ENCODE measurements at places on chromosomes 13 and 19. TPM values are rescaled to one million over a fixed set of nuclear protein-coding genes. Genes with fewer than 3 reads are reported as not detected.

Gene SERPINE3
- not detected for total RNA-seq

- H3K27me3 ChIP-seq: peaks cover 17% of the 10 kb centered on the region
These were observed 81.6 kb upstream of the TM9SF2 start for GRCh38 chr13:99419591-99420243.

Gene ZNF431
- total RNA-seq: 22.7 TPM

GRCh38 chr19:54431255-54431838 is 16.1 kb downstream of the TTYH1 start:
- H3K27ac ChIP-seq: no peak overlapping the region
- H3K27me3 ChIP-seq: no peaks in the 10 kb centered on the region
- H3K4me3 ChIP-seq: no peak overlapping the region
- no peaks in the 10 kb centered on the region for H3K36me3 ChIP-seq

DNA sequence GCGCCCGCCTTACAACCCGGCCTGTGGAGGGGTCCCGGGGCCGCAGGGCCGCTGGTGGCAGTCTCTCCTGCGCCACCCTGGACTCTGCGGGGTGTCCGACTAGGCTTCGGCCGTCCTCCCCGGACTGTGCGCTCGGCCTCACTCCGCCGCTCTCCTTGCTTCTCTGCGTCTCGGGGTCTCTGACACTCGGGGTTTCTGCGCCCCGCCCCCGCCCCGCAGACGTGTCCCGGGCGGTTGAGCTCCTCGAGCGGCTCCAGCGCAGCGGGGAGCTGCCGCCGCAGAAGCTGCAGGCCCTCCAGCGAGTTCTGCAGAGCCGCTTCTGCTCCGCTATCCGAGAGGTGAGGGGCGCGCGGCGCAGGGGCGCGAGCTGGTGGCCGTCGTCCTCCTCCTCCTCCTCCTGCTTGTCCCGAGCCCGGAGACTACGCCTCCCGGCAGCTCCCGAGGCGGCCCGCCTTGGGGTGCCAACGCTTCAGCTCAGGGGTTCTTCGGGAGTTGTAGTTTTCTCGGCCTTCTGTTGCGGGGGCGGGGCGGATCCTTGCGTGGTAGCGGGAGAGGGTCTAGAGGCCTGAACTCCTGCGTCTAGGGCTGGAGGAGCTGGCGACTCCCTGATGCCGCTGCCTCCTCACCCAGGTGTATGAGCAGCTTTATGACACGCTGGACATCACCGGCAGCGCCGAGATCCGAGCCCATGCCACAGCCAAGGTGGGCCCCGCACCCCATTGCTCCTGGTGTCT is 627 bp downstream of the LIN7B start:
- peak overlapping the region; percentile 70 for H3K4me3 ChIP-seq
- H3K27ac ChIP-seq: no peak overlapping the region
- H3K4me1 ChIP-seq: peaks cover 24% of the 10 kb centered on the region
- peak; percentile 18 for DNase-seq

Gene PALM3
- 1.6 TPM for total RNA-seq

Gene CCDC70
- not detected for total RNA-seq

GRCh38 chr13:95160112-95160906 is 140.9 kb downstream of the ABCC4 start:
- H3K4me1 ChIP-seq: no peaks in the 10 kb centered on the region
- H3K36me3 ChIP-seq: no peaks in the 10 kb centered on the region
- no peak overlapping the region for H3K27ac ChIP-seq
- DNase-seq: peak; percentile 52

GRCh38 chr19:45249261-45250033 is 1.6 kb upstream of the MARK4 start:
- no peak for DNase-seq
- H3K27me3 ChIP-seq: peaks cover 3% of the 10 kb centered on the region

DNA sequence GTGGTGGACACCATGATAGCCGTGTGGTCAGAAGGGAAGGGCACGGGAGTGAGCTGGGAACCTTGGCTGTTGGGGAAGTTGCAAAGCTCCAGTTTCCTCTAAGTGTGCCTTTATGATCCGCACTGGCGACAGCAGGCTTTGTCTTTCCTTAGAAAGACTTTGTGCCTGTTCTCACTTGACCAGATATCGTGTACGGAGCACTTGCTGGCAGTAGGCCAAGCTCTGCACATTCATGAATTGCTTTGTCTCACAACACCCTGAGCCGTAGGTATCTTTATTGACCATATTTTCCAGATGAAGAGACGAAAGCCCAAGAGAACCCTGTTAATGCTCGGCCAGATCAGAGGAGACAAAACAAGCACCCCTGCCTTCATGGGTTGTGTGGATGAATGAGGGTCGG is 15.1 kb downstream of the CUL4A start:
- H3K4me3 ChIP-seq: no peak overlapping the region
- no peak overlapping the region for H3K27ac ChIP-seq
- no peaks in the 10 kb centered on the region for H3K27me3 ChIP-seq

DNA sequence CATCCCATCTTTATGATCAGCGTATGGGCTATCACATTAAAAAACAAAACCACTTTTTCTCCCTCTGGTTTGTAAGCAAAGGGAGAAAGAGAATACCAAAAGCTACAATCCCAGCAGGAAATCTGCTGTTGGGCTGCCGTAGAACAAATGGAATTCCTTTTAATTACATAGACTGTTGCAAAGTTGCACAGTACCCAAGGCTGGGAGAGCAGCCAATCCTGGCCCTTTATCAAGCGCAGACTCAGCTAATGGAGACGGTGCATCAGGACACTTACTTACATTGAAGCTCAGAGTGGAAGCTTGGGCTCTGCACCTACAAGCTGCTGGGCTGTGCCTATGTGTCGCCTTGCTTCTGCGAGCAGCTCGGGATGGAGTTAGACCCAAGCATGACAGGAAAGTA is 15.2 kb downstream of the CCNA1 start:
- no peaks in the 10 kb centered on the region for H3K27me3 ChIP-seq
- peak; percentile 20 for DNase-seq
- H3K27ac ChIP-seq: no peak overlapping the region
- no peaks in the 10 kb centered on the region for H3K4me1 ChIP-seq
- H3K36me3 ChIP-seq: no peaks in the 10 kb centered on the region
- H3K4me3 ChIP-seq: no peak overlapping the region

DNA sequence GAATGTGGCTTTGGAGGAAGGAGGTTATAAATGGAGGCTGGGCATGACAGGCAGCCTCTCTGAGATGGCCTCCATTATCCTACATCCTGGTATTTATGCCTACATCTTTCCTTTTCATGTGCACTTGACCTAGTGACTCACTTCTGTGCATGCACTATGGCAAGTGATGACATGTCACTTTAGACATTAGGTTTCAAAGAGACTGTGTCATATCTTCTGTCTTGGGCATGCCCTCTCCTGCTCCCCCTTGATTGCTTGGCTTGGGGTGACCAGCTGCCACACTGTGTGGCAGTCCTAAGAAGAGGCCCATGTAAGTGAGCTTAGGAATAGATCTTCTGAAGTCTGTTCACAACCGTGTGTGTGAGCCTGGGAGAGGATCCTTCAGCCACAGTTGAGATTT is 472.8 kb downstream of the FGF9 start:
- no peak overlapping the region for H3K4me3 ChIP-seq
- H3K27ac ChIP-seq: no peak overlapping the region
- H3K4me1 ChIP-seq: no peaks in the 10 kb centered on the region
- no peaks in the 10 kb centered on the region for H3K27me3 ChIP-seq
- no peak for DNase-seq
- no peaks in the 10 kb centered on the region for H3K36me3 ChIP-seq

GRCh38 chr13:27018882-27019281 is 152.7 kb downstream of the USP12 start:
- no peak overlapping the region for H3K27ac ChIP-seq
- DNase-seq: no peak
- H3K4me3 ChIP-seq: no peak overlapping the region
- no peaks in the 10 kb centered on the region for H3K27me3 ChIP-seq
- peaks cover 15% of the 10 kb centered on the region for H3K4me1 ChIP-seq

Gene MAP2K2
- 184 TPM for total RNA-seq

DNA sequence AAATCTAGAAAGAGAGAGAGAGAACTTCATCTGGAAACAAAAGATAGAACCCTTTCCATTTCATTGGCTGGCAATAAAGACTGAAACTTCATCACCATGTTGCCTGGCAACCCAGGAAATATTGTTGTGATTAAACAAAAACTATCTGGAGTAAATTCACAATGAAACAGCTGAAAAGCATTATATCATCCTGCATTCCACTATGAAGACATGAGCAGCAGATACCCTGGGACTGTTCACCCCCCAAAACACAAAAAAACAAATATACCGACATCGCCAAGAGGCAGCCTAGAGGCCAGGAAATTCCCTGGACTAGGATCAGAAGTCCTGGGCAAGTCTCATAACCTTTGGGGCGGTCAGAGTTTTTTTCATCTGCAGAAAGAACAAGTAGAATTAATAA is 158.3 kb downstream of the FOXO1 start:
- H3K27ac ChIP-seq: peak overlapping the region; percentile 74
- no peaks in the 10 kb centered on the region for H3K27me3 ChIP-seq
- DNase-seq: peak; percentile 78
- H3K4me3 ChIP-seq: no peak overlapping the region
- H3K36me3 ChIP-seq: no peaks in the 10 kb centered on the region

- H3K36me3 ChIP-seq: no peaks in the 10 kb centered on the region
- H3K27ac ChIP-seq: no peak overlapping the region
- H3K4me3 ChIP-seq: no peak overlapping the region
- H3K4me1 ChIP-seq: no peaks in the 10 kb centered on the region
- no peak for DNase-seq
- H3K27me3 ChIP-seq: peaks cover 2% of the 10 kb centered on the region
These were observed 16.8 kb downstream of the CLEC11A start for GRCh38 chr19:50739914-50740426.

- no peaks in the 10 kb centered on the region for H3K36me3 ChIP-seq
- H3K4me1 ChIP-seq: no peaks in the 10 kb centered on the region
- no peak overlapping the region for H3K4me3 ChIP-seq
- DNase-seq: no peak
These were observed 9.7 kb downstream of the GPR42 start for GRCh38 chr19:35380450-35381124.

DNA sequence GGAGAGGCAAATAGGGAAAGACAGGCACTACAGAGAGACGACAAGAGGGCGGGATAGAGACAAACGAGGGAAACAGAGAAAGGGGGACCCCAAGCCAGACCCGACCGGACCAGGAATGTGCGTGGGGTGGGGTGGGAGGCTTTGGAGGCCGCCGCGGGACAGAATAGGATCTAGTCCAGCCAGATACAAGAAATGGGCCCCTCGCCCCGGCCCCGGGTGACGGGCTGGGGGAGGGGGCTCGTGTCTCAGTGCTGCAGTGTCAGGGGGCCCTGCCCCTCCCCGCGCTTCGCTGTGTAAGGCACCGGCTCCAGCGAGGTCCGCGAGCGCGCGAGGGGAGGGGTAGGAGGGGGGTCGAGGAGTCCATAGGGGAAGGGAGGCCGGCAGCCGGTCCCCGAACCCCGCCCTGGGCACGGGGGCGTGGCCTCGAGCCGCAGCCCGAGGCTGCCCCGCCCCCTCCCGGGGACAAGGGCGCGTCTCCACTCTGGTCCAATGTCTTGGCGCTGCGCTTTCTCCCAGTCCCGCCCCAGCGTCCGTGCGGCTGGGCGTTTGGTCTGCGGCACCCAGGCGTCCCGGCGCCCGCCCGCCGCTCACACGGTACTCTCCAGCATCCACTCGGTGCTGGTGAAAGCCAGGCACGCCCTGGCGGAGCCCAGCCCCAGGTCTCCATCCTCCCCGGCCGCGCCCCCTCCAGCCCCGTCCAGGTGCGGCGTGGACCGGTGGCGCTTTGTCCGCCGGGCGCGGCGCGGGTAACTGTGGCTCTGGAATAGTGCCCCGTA is 11.0 kb downstream of the IFNL1 start:
- no peak overlapping the region for H3K27ac ChIP-seq
- DNase-seq: no peak
- H3K27me3 ChIP-seq: peaks cover 56% of the 10 kb centered on the region

Gene PDX1
- total RNA-seq: not detected

DNA sequence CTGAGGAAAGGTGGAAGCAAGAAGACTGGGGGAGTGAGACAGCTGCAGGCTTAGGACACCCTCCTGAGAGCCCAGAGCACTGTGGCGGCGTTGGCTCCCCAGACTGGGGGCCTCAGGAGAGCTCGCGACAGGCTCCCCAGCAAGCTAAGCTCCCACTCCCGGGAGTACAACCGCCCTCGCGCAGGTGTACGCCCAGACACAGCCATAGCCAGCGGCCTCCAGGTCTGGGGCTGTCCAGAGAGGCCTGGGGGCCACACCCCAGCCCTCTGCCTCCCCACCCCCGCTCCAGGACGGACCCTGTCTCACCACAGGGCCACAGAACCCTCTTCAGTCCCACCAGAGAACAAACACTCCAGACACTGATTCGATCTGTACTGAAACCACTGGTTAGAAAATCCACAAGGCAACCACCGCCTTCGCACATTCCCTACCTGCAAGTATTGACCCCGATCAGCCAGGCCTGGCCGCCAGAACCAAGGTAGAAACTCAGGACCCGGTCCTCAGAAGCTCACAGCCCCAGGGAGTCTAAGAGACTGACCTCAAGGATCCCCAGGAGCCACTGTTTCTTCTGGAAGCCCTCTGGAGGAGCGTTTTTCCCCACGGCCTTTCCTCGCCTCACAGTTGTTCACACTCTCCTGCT is 16.3 kb downstream of the ZIC5 start:
- DNase-seq: no peak
- no peak overlapping the region for H3K4me3 ChIP-seq
- peaks cover 66% of the 10 kb centered on the region for H3K27me3 ChIP-seq
- H3K27ac ChIP-seq: no peak overlapping the region
- no peaks in the 10 kb centered on the region for H3K36me3 ChIP-seq

Gene TMEM238
- 2.1 TPM for total RNA-seq

Gene FXYD1
- 1.1 TPM for total RNA-seq

GRCh38 chr13:93552596-93552995 is 326.0 kb downstream of the GPC6 start:
- H3K4me1 ChIP-seq: no peaks in the 10 kb centered on the region
- no peaks in the 10 kb centered on the region for H3K27me3 ChIP-seq

GRCh38 chr19:17953316-17953801 is 13.5 kb upstream of the KCNN1 start:
- no peak for DNase-seq
- H3K4me3 ChIP-seq: no peak overlapping the region
- peaks cover 65% of the 10 kb centered on the region for H3K27me3 ChIP-seq
- peaks cover 4% of the 10 kb centered on the region for H3K4me1 ChIP-seq

DNA sequence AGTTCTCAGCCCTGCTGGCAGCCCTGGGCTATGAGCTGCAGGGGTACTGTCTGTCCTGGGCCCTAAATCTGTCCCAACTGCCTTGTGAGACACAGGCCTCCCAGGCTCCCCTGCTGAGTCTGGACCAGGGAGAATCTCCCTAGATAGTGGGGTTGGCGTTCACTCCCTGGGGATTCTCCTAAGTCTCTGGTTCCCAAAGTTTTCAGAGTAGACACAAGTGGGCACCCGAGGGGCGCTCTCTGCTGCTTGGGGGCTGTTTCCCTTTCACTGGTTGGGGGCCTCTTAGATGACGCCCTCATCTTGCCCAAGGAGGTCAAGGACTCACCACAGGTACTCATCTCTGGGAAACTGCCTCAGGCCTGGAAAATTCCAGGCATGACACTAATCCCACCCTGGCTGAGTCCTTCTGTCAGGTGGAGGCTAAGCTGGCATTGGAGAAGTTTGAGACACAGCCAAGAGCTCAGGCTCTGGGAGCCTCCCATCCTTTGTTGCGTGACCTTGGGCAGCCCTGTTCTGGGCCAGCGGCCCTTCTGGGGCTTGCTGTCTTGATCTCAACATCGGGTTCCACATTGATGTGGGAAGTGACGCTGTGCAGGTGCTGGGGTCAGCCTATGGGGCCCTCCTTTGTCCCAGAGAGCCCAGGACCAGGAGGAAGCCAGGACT is 3.9 kb downstream of the RPL18A start:
- peaks cover 16% of the 10 kb centered on the region for H3K4me1 ChIP-seq
- H3K36me3 ChIP-seq: peaks cover 28% of the 10 kb centered on the region
- peaks cover 5% of the 10 kb centered on the region for H3K27me3 ChIP-seq
- no peak for DNase-seq

Gene CNN1
- 236 TPM for total RNA-seq

- DNase-seq: peak; percentile 14
- H3K4me1 ChIP-seq: no peaks in the 10 kb centered on the region
- no peaks in the 10 kb centered on the region for H3K27me3 ChIP-seq
- no peak overlapping the region for H3K4me3 ChIP-seq
These were observed 32.8 kb downstream of the ATP12A start for GRCh38 chr13:24713022-24713421.

Measured in astrocyte (in vitro differentiated cells and primary cell).